Progenitor cell of endocrine pancreas (in vitro differentiated cells): ENCODE measurements at places on chromosomes 2 and 18.

- DNase-seq: no peak
These were observed 72.2 kb downstream of the HDAC4 start for GRCh38 chr2:239328351-239329191.

DNA sequence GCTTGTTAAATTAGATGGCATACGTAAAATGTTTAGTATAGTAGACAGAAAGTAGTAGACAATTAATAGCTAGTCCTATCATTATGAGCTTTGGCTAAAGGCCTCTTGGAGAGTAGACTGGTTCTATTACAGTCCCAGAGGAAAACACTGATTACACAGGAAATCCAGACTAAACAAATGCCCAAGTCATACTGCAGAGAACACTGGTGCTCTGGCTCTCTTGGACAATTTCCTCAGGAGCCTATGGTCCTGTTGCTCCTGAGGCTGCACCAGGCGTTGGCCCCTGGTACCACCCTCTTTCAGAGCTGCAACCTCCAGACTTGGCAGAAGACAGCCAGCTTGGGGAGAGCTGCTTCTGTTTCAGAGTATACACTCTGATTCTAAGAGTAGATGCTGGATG, 41.8 kb downstream of the STAT1 start:
- DNase-seq: no peak

GRCh38 chr2:220143336-220143735, 515.9 kb downstream of the SLC4A3 start:
- no peak for DNase-seq

GRCh38 chr2:202765436-202765835, 106.1 kb downstream of the ICA1L start:
- no peak for DNase-seq

DNA sequence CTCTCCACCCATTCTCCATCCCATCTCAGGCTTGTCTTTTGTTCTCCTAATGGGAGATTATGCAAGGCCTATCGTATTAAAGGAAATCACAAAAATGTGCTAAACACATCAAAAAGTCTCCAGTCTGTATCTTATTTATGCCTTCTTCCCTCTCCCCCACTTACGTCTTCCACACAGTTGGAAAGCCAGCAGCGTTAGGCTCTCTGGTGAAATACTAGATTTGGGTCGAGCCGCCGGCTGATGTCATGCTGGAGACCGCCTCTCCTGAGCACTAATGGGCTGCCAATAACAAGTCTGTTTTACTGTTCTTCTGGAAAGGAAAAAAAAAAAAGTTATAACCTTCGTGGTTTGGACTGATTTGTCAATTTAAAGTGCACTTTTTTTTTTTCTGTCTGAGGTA, 182.7 kb upstream of the SIX2 start:
- no peak for DNase-seq

GRCh38 chr2:61714210-61714609, 139.7 kb downstream of the FAM161A start:
- no peak for DNase-seq

DNA sequence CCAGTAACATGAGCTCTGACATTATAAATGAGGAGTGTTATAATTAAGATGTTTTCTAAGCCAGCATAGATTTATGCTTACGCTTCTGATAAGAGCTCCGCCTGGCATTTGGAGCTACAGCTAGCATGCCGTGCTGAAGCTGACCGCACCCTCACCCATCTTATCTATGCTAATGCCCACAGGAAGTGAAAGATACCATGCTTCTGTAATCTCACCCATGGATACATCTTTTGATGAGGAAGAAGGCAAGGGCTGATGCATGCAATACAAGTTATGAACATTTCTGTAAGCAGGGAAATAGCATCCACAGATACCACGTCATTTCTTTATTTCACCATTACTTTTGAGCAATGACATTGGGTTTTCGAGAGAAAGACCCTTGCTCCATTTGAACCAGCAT, 82.3 kb downstream of the ARL4C start:
- no peak for DNase-seq

GRCh38 chr2:54657664-54658083, 65.8 kb upstream of the EML6 start:
- peak; percentile 31 for DNase-seq

DNA sequence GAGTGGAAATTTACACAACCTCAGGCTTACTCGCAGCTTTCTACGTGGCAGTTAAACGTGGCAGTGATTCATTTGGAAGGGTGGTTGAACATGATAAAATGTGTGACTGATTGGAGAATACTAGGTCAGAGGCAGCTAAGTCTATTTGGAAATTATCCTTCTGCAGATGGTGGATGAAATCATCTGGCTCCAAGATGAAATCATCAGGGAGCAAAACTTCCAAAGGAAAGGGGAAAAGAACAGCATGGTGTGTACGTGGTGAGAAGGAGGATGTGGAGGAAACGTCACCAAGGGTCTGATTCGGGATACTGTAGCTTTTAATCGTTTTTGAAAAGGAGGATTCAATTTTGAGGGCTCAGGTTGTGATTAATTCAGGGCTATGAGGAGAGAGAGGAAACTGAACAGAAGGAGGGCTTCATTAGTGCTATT, 47.9 kb downstream of the COL3A1 start:
- no peak for DNase-seq
